ENCODE measurements at places on chromosomes 7 and 10.
A peak's percentile ranks its signal among the peaks of the same experiment; 100 is the strongest.

- no peak for DNase-seq
Observed at GRCh38 chr10:61621605-61622051, 41.1 kb upstream of the CABCOCO1 start.

- no peak for DNase-seq
Observed at GRCh38 chr7:153320005-153320404, 560.5 kb downstream of the ACTR3B start.

DNA sequence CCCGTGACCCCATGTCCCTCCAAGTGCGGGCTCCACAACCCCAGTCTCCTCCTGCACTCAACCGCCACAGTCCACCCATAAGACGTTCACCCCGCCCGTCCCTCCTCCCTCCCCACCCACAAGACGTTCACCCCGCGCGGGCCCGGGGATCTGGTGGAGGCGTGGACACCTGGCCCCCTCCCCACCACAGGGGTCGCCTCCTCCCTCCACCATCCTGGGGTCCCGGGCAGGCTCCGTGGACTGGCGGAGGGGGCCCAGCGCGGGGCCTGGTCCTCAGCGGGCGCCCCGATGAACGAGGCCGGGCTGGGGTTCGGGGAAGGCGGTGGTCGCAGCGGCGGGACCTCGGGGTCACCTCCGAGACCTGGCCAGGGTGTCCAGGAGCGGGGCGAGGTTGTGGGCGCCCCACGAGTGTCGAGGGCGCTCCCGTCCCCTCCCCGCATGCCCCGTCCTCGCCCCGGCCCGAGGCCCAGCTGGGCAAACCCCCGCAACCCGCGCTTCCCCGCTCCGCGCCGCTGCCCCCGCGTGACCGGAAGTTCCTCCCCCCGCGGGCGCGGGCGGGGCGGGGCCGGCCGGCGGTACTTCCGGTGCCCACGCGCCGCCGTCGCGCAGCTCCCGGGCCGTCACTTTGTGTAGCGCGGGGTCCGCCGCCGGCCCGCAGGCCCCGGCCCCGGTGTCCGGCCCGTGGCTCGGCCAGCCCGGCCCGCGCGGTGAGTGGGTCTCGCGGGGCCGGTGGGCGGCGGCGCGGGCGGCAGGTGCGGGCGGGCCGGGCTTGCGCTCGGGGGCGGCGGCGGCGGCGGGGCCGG lies at the start of gene ZNF316:
Gene ZNF316 (plus strand): TSS at position 578 of the 803 bp plus-strand sequence. CDS start 5,092 bp downstream, outside the sequence.
- DNase-seq: peak; percentile 36

DNA sequence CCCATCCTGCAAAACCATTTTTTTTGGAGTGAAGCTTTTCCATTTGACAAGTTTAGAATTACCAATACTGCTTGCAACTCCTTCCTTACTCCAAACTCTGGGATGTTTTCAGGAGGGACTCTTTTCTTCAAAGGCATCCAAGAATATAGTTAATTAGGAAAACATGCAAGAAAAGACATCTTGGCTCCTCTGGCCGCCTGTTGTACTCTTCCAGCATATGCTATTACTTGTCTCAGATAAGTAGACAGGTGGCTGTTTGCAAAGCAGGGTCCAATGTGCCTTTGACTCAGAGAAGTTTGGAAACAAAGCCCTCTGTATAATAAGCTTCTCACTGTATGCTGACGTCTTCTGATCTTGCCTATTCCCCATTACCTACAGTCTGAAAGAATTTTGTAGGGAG lies 746.5 kb downstream of the AUTS2 start:
- no peak for DNase-seq

DNA sequence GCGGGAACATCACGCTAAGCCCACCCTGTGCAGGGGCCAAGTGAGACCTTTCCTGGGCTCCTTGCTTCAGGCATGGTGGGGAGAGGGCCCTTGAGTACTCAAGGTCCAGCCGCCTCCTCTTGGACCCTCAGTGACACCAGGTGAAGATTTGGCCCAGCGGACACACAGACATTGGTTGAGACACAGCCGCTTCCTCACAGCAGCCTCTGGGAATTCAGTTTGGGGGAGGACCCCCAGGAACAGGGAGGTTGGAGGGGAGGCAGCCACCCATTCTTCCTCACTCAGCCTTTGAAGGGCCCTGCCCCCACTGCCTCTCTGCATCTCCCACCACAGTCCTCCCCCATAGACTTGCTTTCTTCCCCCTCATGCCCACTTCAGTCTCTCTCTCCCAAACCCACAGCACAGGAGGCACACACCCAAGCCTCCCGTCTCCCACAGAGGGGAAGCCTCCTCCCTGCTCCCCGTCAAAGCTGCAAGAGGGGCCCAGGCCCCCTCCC lies 31.9 kb downstream of the ANXA8 start:
- no peak for DNase-seq

GRCh38 chr10:110491346-110491745 lies 6.4 kb upstream of the DUSP5 start:
- no peak for DNase-seq

- no peak for DNase-seq
Observed at GRCh38 chr10:74642901-74643595, 183.4 kb upstream of the KAT6B start.

DNA sequence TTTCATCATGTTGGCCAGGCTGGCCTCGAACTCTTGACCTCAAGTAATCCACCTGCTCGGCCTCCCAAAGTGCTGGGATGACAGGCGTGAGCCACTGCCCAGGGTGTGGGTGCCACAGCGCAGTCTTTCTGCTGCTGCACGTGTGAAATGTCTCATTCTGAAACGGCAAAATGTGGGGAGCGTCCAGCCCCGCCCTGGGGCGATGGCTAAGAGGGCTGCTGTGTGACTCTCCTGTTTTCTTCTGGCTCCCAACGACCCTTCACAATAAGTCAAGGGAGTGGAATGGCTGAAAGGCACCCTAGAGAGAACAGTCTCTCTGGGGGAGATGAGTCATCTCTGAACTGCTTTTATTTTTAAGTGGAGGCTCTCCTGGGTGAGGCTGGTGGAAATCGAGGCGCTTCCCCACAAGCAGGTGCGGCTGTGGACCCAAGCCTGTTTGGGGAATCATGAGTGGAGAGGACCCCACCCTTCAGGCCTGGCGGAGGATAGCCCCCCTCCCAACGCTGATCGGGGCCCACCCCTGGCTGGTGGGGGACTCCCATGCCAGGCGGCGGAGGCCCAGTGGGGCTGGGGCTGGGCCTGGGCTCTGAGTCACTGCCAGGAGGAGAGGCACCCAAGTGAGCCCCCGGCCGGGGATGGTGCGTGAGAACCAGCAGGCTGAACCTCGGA lies 18.0 kb downstream of the ADAP1 start:
- no peak for DNase-seq

DNA sequence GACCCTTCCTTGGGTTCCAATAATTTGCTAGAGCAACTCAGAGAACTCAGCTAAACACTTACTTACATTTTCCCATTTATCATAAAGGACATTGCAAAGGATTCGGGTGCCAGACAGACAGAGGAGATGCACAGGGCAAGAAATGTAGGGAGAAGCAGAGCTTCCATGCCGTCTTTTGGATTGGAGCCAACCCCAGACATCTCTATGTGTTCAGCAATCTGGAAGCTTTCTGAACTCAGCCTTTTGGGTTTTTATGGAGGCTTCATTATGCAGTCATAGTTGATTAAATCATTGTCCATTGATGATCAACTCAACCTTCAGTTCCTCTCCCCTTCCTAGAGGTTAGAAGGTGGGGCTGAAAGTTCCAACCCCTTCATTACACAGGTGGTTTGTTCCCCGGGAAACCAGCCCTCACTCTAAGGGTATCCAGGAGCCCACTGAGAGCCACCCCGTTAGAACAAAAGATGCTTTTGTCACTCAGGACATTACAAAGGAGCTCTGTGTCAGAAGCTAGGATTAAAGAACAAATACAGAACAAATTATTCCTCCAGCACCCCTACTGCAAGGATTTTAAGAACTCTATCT lies 211.9 kb upstream of the VSTM2A start:
- DNase-seq: no peak

All from activated CD4-positive, alpha-beta T cell treated with anti-CD3 and anti-CD28 coated beads, Interleukin-2, amount 50 U/mL, for 4 hours (primary cell).